Astrocyte of the cerebellum (primary cell): ENCODE measurements at places on chromosomes 7 and 10.

DNA sequence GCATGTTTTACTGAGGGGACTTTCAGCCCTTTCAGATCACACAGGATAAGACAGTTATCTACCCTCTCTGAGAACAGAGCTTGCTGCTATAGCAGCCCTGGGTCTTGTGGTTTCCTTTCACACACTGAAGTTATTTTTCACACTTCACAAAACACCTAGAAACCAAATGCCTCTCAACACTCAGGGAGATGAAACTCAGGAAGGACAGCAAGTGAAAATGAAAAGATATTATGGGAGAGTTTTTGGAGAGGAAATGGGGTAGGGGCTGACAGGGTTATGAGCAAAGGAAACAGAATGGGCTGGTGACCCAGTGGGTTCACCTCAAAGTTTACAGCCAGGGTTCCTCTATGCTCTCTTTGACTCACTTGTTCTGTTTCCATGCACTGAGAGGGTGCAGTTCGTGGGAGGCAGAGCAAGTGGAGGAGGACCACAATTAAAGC is 17.0 kb upstream of the GIMAP2 start:
- no peak for DNase-seq

DNA sequence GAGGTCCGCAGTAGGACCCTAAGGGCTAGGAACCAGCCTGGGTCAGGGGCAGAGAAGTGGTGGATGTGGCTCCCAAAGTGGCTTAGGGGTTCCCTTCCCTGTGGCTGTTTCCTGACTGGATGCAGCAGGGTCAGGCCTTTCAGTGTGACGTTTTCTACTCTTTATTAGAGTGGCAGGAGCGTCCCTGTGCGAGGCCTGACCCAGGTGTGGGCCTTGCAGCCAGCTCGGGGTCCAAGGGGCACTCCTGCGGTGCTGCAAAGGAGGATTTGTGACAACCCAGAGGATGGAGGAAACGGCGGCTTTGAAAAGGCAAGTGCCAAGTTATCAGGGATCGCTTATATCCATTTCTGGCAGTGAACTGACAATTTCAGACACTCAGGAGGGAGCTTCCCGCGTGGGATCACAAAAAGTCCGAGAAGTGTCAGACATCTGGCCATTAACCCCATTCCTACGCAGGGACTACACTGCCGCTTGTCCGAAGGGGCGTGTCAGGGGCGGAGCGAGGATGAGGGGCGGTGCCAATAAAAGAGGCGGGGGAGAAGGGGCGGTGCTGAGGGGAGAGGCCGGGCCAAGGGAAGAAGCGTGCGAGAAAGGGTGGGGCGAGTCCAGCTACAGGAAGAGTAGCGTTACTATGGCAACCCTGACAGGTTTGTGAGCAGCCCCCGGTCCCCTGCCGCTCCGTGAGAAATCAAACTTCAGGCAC is 98.8 kb upstream of the ZNF722 start:
- no peak for DNase-seq

- no peak for DNase-seq
These were observed 107.3 kb upstream of the SGCE start for GRCh38 chr7:94763268-94763667.

DNA sequence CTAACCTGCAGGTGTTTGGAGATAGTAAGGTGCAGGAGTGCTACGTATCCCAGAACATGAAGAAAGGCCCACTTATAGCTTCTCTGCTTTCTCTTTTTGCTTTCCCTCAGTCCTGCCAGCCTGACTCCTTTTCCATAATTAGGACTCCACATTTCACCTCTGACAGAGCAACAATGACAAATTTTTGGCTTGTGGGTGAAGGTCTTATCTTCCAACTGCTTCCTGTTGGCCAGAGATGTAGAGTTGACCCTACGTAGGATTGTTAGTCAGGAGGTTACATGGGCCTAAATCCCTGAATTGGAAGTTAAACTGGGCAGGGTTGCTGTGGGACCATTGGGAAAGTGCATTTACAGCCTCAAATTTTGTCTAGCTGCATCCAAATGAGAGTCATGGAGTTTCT is 21.3 kb downstream of the RP9 start:
- no peak for DNase-seq

GRCh38 chr7:79495544-79496272 is 42.2 kb upstream of the MAGI2 start:
- DNase-seq = peak; percentile 66
